ENCODE measurements at places on chromosomes 2 and 18.

GRCh38 chr2:42998721-42999120 is 206.3 kb upstream of the HAAO start:
- no peak for DNase-seq

DNA sequence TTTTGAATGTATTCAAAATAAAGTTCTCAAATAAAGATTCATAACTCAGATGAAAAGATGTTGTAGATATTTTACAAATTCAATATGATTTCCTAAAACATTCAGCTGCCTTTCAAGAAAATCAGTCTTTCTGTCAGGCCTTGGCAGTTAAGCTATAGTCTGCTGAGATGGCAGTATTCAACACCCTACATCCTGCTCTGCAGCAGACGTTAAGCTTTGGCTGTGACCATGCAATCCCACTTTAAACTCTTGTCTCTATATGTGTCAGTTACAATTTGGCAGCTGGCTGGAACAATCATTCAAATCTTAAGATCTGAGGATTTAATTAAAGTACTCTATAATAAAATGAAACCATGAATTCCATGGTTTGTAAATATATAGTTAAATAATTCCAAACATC is 567.3 kb upstream of the ZNF804A start:
- DNase-seq, result no peak

GRCh38 chr18:56501896-56502295 is 136.5 kb downstream of the TXNL1 start:
- no peak for DNase-seq

DNA sequence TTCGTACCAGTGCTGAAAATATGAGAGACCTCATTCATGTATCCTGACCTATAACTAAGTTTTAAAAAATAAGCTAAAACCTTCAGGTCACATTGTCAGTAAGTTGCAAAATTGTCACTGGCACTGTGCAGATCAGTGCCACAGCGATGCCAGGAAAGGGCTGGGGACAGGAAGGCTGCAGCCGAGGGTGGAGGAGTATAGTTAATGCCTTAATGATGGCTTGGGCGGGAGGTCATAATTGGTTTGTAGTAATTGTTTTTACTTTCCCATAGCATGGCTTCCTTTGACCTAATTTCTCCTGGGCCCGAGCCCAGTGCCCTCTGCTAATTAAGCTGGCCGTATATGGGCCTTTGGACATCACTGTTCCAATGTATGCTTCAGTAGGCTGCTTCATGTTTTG is 47.2 kb upstream of the RAB12 start:
- DNase-seq, result no peak

DNA sequence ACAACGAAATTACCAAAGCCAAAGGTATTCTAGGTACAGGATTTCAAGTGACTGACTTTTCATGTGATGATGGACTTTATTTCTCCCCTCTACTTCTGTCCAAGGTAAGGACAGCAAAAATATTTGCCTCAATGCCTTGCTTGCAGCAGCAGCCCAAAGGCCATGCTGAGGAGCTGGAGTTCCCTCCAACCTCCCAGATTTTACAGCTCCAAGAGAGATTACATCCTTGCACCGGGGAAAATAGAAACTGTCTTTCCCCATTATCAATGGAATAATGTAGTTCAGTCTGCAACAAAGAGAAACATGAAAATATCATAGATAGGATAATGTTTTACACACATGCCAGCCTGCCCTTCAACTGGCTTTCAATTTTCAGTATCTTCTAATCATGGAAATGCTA is 13.5 kb downstream of the HSPD1 start:
- DNase-seq, result no peak

- DNase-seq, result no peak
These were observed 2.2 kb downstream of the ACSL3 start for GRCh38 chr2:222862909-222863544.

DNA sequence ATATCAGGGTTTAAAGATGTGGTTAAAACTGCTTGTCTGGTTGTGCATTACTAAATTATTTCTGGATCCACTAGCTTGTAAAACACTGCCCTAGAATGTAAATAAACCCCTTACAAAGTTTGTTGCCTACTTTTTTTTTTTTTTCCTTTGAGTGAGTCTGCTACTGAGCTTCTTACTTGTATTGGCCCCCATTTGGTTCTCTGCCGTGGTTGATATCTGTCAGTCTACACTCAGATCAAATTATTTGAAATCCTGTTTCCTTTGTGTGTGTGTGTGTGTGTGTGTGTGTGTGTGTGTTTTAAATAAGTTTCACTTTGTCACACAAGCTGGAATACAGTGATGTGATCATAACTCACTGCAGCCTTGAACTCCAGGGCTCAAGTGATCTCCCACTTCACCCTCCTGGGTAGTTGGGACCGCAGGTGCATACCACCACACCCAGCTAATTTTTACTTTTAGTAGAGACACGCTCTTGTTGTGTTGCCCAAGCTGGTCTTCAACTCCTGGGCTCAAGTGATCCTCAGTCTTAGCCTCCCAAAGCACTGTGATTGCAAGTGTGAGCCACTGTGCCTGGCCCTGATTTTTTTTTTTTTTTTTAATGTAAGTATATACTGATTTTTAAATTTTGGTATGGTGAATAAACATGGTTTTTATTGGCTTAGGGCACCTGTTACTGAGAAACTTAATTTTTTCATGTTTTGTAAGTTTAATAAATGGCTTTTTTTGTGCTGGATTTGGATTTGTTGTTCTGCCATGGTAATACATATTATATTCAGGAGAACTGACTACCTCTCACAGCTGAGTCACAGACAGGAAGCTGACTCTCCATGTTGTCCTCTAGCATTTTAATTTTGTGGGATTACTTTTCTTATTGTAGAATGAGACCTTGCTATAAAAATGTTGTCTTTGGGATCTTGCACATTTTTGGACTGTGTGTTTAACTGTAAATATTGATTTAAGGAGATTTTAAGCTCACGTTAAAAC is 48.5 kb downstream of the MAP4K4 start:
- DNase-seq, result peak; percentile 19

- DNase-seq, result no peak
These were observed 1.4 kb downstream of the TRIB2 start for GRCh38 chr2:12718015-12718671.

- DNase-seq, result no peak
These were observed 78.7 kb downstream of the MYOM1 start for GRCh38 chr18:3140986-3141639.

DNA sequence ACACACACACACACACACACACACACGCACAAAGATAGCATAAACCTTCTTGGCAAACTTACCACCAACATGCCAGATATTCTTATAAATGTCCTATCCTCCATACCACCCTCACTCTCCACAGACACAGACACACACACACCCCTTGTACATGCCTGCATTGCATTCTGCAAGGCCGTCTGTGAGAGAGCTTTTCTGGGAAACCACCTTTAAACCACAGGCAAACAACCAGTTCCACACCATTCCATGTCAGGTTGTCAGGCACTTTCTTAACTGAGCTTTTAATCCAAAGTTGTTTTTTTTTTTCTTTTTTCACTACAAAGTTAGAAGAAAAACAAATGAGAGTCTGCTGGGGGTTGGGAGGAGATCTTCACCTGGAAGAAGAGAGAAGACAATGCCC is 221.1 kb downstream of the C1D start:
- no peak for DNase-seq

GRCh38 chr18:1438967-1439366 is 534.3 kb downstream of the ADCYAP1 start:
- DNase-seq, result no peak

DNA sequence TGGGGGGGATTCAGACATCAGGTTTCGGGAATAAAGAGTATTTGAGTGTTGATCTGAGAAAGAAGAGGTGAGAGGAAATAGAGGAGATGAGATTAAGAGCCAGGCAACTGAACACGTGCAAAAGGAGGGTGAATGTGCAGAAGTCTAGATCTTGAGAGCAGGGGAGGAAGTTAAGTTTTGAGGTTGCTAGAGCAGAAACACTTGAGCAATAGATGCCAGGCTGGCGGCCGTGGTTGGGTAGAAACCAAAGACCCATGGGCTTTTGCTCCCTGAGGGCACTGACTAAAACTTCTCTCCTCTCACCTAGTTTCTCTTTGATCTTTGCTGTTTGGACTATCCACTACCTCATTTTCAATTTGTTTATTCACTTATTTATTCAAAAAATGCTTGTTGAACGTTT is 116.0 kb downstream of the CDC42EP3 start:
- no peak for DNase-seq

DNA sequence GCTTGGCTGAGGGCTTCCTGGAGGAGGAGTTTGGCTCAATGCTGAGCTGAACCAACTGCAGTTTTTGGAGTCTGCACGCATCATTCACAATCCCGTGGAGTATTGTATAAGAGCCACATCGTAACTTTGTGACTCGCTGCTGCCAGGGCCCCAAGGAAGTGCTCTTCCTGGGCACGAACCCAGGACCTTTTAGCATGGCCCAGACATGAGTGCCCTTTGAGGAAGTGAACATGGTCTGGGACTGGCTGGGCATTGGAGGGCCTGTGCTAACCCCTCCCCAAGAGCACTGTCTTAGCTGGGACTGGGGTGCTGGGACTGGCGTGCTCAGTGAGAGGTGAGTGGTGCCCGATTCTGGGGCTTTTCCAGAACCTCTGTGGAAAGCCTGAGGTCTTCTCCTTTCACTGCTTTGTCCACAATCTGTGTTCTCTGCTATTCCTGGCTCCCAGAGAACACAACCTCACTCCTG is 88.6 kb downstream of the LIPG start:
- DNase-seq, result no peak

DNA sequence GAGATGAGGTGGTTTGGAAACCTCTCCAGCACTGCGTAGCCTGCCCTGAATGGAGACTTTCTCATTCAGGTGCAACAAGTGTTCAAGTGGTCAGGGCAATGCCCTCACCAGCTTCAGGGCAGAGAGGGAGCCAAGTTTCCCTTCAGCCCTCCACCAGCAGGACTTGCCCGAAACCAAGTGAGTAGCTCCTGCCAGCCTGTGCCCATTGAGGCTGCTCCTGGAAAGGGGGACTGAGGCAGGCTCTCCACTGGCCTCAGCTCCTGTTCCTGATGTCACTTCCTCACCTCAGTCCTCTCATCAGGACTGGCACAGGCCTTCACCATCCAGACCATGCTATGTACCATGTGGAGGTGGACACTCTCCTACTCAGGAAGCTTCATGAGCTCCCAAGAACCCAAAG is 94.6 kb downstream of the CELF4 start:
- DNase-seq, result no peak

GRCh38 chr2:1521878-1522830 is 108.9 kb downstream of the TPO start:
- no peak for DNase-seq

DNA sequence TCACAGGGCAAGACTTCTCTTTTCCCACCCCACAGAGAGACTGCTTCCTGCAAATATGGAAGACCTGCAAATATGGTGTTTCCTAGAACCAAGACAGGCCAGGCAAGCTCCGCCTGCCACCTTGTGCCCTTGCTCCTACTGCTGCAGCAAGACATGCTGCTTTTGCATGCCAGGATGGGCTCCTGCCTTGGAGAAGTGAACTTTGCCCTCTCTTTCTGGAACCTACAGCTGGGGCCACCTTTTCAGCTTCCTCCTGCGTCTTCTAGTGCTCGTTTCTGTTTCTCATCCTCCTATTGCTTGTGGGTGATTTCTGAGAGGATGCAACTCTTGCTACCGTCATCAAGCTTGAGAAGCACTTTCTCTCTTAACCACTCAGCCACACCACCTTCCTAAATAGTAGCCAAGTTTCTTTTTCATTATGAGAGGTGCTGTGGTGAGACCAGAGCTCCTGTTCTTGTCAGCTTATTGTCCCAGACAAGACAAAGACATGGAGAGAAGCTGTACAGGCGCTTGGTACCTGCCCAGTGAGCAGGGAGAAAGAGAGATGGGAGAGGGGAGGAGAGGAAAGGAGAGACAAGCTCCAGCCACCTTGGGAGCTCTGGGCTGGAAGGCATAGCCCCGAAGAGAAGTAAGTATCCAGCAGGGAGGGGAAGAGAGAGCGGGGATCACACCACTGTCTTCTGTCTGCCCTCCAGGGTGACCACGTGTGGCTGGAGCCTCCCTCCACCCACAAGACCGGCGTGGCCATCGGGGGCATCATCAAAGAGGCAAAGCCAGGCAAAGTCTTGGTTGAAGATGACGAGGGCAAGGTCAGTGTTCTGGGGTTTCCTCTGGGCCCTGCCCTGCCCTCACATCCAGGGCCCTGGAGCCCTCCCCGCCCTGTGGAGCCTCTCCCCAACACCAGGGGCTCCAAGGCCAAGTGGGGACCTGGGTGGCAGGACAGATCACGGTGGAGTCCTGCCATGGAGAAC is 28.3 kb downstream of the MYO7B start:
- DNase-seq, result no peak

GRCh38 chr2:43098539-43098938 is 127.9 kb downstream of the ZFP36L2 start:
- DNase-seq, result no peak

DNA sequence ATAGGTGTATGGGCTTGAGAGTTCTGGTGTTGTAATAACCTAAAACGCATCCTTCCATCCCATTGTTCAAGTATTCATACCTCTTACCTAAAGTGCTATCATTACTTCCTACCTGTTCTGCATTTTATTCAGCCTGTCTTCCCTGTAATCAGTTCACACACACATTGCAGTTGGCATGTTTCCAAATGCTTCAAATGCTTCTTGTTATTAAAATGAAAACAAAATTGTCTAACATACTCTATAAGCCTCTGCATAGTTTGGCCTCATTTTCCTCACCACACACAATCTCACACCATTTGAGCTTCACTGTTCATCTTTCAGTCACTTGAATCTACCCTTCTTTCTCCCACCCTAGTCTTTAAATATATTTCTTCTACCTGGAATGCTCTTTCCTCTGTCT is 1178.2 kb upstream of the NRXN1 start:
- no peak for DNase-seq

DNA sequence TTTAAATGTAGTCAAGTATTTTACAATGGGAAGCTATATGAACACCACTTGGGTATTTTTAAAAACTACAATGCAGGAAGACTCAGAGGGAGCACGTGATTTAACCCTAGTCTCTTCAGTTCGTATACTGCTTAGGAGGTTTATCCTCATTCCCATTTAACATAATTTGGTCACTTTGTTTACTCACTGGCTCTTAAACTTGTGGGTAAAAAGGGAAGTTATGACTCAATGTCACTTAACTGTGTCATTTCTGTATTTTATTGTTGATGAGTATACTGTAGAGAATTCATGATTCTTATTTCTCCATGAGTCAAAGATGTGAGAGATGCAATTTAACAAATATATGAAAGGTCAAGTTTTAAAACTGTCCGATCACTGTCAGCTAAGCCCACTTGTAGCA is 48.2 kb downstream of the SLC66A3 start:
- DNase-seq, result peak; percentile 80

- DNase-seq, result no peak
These were observed 182.7 kb downstream of the UXS1 start for GRCh38 chr2:106011380-106011779.

GRCh38 chr2:187552828-187553681 is 1.2 kb downstream of the TFPI start:
- DNase-seq, result peak; percentile 76

All from SW 1271 (cell line).